ENCODE measurements at places on chromosomes 1 and 21. TPM values are rescaled to one million over a fixed set of nuclear protein-coding genes. Genes with fewer than 3 reads are reported as not detected.
A peak's percentile ranks its signal among the peaks of the same experiment; 100 is the strongest.

GRCh38 chr1:165467706-165468105 lies 22.8 kb upstream of the RXRG start:
- DNase-seq: no peak

- DNase-seq: no peak
Measured at GRCh38 chr1:151728151-151729054, 7.1 kb downstream of the RIIAD1 start.

DNA sequence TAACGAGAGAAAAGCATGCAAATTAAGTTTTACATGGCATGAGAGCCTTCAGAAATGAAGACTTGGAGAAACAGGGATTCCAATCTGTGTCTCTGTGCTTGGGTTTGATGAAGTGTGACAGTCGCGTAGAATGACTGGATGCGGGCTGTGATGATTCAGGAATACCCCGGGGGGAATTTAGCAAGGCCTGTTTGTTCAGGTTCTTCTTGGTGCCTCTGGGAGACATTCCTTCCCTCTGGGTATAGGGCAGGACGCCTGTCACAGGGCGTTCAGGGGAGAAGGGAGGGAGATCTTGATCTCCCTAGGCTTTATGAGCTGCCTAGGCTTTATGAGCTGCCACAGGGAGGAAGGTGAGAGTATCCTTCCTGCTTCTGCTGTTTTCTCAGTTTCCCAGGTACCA lies 36.6 kb downstream of the DOP1B start:
- DNase-seq: no peak

DNA sequence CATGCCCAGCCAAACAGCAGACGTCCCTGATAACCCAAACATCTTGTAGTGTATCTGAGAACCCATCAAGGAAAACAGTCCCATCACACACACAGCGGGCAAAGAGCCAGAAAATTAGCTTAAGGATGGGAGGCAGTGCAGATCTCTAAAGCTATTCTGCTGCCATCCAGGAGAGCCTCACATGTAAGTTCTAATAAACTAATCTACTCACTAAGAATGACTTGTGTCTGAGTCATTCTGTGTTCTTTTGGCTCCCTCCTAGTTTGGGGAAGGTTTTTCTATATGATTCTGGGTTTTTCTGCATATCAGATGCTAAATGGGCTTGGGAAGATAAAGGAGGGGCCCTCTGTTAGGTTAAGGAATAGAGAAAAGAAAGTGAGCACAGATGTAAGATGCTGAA lies 162.8 kb downstream of the HUNK start:
- DNase-seq: no peak

- DNase-seq: no peak
Measured at GRCh38 chr1:98482611-98483010, 178.9 kb upstream of the SNX7 start.

DNA sequence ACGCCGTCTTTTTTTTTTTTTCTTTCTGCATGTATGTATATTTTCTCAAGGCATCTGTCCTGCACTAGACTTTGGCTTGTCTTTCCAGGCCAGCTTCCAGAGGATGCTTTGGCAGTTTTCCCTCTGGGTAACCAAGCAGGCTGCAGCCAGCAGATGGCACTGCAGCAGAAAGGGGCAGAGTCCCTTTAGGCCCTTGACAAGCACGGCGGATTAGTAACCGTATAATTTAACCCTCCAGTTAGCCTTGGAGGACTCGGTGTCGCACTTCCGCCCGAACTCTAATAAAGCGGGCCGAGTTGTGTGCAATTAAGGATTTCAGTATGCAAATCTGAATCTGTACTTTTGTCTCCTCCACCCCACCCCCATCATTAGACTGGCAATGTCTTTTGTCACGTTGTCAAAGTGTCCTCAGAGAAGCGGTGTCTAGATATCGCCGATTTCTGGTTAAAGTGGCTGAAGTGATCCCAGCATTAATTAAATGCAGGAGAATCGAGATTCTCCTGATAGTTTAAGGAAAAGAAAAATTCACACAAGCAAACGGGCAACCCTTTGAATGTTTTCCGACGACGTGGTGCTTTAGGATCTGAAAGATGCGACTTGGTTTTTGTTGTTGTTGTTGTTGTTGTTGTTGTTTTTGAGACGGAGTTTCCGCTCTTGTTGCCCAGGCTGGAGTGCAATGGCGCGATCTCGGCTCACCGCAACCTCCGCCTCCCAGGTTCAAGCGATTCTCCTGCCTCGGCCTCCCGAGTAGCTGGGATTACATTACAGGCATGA lies 1.1 kb upstream of the TMEM167B start:
- peak; percentile 81 for DNase-seq

- DNase-seq: no peak
Measured at GRCh38 chr1:58401991-58402390, 144.5 kb downstream of the OMA1 start.

GRCh38 chr1:32082022-32082421 lies 9.3 kb downstream of the TMEM39B start:
- DNase-seq: no peak

GRCh38 chr1:74689621-74690363 lies 16.2 kb upstream of the ERICH3 start:
- DNase-seq: no peak

- no peak for DNase-seq
Measured at GRCh38 chr1:143691400-143691891, 280.3 kb downstream of the FAM72C start.

DNA sequence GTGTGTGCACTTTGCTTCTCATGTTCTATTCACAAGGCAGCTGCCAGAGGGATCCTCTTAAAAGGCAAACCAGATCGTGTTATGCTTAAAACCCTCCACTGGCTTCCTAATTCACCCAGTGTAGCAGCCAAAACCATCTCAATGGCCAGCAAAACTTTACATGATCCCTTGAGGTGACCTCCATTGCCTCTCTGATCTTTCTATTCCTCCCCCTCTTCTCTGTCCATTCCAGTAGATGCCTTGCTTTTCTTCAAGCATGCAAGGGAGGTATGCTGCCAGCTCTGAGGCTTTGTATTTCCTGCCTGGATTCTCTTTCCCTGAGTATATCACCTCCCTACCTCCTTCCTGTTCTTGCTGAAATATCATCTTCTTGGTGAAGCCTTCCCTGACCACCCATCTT lies 93.2 kb upstream of the KCNK2 start:
- no peak for DNase-seq

GRCh38 chr1:87914396-87914795 lies 585.7 kb downstream of the LMO4 start:
- no peak for DNase-seq

- no peak for DNase-seq
Measured at GRCh38 chr1:8217011-8217711, 100.8 kb upstream of the SLC45A1 start.

Gene CLDN8
- total RNA-seq: not detected

Gene OR2G6
- total RNA-seq: not detected

Gene TSTD1
- total RNA-seq: 4.5 TPM

Gene THBS3
- total RNA-seq: 96.6 TPM
